HT1080 (cell line): ENCODE measurements at places on chromosomes 3 and 15.

- DNase-seq = peak; percentile 60
Observed at GRCh38 chr3:126895178-126896066, 87.5 kb upstream of the PLXNA1 start.

DNA sequence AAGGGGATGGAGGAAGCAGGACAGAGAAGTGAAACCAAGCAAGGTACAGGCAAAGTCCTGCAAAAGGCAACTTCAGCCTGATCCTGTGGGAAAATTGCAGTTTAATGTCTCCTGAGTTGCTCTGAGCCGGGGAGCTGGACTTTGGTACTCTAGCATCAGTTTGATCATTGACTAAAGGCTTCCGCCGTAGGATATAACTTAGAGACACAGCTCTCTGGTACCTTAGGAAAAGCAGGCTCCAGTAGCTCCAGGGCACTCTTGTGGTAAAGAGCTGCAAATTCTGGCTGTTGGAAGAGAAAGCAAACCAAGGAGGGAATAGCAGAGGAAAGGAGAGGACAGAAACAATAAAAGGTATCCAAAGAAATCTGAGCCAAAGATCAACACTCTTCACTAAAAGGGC is 521.1 kb downstream of the PLOD2 start:
- DNase-seq = no peak

GRCh38 chr3:124504332-124505059 is 225.8 kb upstream of the UMPS start:
- peak; percentile 79 for DNase-seq

GRCh38 chr3:9013782-9014563 is 50.7 kb upstream of the RAD18 start:
- peak; percentile 28 for DNase-seq

DNA sequence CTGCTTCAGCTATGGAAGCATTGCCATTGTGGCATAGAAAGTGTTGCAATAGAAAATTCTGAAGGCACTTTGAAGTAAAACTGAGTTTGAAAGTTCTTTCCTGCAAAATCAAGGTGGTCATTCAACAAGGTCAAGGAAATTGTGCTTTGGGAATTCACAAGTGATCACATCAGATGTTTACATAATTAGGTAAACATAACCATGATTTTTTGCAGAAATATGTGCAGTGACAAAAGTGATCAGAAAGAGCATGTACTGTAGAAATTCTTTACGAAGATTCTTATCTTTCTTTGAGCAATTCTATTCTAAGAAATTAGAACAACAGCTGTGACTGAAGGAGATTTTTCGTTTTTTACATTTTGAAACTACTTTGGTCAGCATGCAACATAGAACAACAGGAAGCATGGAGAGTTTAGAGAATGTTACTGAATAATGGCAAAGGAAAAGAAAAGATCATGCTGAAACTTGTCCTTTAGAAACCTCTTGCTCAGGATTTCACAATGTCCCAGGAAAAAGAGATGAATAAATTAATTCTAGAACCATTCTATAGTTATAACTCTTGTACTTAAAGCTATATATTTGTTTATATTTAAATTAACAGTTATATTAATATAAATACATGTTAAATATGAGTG is 643.4 kb upstream of the ARPP21 start:
- DNase-seq = no peak

- DNase-seq = no peak
Observed at GRCh38 chr3:135618123-135618522, 347.4 kb upstream of the PPP2R3A start.

DNA sequence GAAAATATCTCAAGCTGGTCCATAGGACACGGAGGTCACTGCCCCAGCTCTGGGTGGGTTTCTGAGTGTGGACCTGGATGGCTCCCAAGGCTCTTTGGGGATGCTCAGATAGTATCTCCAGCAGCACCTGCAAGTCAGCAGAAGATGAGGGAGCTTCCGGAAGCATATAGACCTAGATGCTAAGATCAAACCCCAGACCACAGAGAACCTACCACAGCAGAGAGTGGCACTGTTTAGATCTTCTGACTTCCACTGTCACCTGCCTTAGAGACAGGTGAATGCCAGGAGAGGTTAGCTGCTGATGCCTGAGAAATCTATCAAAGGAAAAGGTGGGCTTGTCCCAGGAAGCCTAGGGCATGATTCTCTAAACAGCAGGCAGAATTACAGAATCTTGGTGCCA is 105.7 kb upstream of the TRPM1 start:
- DNase-seq = no peak

DNA sequence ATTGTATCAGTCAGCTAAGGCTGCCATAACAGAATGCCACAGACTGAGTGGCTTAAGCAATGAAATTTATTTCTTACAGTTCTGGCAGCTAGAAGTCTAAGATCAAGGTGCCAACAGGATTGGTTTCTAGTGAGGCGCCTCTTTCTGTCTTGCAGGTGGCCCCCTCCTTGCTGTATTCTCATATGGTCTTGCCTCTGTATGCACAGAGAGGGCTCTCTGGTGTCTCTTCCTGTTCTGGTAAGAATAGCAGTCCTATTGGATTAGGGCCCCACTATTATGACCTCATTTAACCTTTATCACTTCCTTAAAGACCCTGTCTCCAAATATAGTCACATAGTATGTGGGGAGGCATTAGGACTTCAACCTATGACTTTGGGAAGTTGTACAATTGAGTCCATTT is 253.9 kb downstream of the EDEM1 start:
- no peak for DNase-seq

GRCh38 chr3:8416965-8417364 is 84.7 kb upstream of the LMCD1 start:
- DNase-seq = peak; percentile 27

DNA sequence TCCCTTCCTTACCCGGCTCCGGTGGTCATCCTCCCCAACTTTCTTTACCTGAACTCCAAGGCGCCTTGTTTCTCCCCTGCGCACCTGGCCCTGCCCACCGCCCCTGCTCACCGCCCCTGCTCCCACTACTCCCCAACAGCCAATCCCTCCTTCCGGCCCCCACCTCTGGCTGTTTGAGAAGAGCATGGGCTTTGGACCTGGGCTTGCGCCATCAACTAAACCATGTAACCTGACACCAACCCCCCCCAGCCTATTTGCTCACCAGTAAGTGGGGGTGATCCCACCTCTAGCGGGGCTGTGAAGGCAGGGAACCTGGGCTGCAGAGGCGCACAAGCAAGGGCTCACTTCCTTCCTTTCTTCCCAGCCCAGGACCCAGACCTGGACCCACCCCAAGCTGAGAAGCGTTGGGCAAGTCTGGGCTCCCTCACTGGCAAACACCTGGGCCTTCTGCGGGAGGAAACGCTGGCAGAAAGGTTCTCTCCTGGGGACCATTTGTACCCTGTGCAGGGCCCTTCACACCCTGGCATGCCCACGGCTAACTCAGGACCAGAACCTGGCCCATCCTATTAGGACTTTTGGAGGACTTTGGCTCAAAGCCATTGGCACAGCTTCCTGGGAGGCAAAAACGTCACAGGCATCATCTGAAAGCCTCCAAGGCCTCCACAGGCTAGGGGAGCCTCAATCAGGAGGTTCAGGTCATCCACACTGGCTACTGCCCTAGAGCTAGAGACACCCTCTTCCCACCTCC is at the start of gene PLXNB1:
PLXNB1 (minus strand) TSS at position 127 of the 748 bp plus-strand sequence. CDS start 5,475 bp downstream, outside the sequence.
- DNase-seq = peak; percentile 67

DNA sequence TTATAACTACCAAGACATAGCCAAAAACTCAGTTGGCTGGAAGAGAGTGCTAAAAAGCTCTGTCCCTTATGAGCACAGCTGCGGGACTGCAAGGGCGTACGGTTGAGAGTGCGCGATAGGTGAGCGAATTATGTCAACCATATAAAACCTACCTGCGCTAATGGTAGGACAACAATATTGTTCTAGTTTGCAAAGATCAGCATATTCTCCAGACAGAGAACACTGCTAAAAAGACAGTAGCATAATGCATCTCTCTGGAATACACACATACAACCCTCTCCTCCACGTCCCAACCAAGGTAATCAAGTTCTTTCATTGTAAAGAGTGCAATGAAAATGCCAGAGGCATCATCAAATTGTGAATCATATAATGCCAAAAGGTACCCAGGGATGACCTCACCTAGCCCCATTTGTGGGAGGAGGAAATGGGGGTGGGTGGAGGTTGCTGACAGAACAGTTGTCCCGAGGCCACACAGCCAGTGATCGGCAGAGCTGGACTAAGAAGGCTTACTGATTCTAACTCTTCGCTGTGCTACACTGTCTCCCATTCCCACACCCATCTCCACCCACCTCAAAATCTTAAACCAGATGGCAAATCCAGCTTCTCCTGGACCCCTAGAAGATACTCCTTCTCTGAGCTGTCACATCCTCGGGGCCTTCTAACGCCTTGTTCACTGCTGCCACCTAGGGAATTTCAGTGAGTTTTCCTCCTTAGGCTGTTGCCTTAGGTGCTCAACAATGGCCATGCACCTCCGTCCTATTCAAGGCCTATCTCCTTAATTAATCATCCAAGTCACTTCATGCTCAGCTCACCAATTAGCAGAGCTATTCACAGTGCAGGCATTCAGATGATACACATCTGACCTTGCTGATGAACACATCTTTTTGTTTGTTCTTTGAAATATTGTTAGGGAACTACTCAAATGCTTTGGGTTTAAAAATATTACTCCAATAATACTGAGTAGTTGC is 60.7 kb downstream of the RPL22L1 start:
- DNase-seq = peak; percentile 93

DNA sequence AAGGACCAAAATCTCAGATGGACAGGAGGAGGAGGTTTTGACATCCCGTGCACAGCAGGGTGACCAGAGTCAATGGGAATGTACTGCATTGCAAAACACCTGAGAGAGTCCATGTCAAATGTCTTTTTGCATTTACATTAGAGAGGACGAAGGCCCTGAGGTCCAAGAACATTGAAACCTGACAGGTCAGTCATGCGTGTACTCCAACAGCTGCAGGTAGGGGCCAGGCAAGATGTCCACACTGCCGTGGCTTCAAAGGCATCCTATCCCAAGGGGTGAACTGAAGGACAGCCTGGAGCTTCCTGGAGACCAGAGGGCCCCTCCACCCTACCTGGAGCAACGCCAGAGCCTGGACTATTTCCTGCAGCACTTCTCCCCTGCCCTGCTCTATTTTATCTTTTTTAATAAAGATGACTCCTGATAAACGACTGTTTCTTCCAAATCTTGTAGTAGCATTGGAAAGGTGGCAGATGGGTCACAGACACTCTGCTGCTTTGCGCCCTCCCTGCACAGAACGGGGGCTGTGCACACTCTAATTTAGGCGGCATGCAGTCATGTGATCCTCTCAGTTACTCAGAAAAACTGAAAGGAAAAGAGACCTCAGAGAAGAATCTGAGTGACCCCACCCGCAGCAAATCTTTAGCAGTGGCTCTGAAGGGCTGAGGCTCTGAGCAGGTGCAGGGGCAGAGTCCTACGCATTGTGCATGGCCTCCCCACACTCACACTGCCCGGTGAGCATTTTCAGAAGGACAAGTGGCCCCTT is 68.2 kb downstream of the HMCES start:
- DNase-seq = no peak

DNA sequence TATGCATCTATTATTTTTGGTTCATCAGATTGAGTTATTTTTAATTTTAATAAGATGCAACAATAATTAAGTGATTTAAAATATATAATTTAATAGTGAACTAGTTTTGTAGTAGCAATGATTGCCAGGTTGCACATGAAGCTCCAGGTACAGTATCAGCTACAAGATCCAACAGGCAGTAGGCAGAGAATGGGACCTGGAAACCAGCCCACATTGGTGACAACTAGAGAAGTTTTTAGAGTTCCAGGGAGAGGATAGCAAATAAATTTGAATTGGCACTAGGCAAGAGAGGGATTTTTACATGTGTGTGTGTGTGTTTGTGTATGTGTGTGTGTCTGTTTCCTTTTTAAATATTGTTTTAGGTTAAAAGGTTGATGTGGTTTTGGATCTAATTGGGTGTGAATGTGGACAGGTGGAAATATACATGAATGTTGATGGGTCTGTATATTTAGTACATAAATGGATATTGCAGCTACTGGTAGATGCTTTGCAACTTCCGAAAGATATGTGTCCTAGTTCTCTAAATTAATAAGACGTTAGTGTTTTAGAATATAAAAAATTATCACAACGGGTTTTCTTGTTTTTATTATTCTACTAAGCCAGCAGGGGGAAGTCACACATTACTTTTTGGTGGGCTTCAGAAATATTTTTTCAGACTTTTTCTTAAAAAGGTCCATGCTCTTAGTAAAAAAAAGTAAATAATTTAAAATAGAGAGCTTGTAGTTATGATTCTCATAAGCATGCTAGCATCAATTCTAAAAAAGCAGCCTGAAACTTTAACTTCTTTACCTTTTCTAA is 110.1 kb upstream of the GBE1 start:
- no peak for DNase-seq
